ENCODE measurements at places on chromosomes 6 and 20. TPM values are rescaled to one million over a fixed set of nuclear protein-coding genes. Genes with fewer than 3 reads are reported as not detected.

DNA sequence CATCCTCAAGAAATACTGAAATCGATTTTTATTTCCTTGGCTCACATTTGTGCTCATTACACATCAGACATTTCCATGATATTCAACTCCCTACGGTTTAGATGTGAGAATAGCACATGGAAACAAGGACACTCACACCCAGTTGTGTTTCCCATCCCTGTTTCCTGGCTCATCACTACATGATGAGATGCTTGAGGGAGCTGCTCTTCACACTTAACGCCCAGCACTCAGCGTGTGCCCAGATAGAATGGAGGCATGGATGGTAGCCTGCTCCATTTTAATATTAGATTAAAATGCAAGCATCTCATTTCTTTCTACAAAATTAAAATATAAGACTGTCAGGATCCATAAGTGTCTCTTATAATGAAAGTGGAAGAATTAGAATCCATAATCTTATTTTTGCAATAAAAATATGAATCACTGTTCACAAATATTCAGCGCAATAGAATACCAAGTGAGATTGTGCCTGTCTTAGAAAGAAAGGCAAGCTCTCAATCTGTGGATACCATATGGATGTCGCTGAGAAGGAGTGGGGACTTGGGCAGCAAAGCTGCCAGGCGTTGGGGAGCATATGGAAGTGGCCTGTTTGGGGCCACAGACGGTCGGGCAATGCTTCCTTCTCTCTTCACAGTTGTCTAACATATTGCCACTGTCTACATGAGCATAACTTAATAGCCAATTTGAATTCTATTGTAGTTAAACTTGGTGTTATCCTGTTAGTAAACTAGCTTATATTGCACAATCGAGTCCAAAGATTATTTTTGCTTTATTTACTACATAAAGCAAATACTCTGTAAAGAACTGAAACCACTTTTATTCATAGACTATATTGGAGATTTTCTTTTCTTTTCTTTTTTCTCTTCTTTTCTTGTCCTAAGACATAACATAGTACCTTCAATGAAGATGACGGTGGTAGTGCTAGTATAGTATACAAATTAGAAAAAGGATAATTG lies 206.8 kb upstream of the QKI start:
- no peaks in the 10 kb centered on the region for H3K36me3 ChIP-seq
- DNase-seq = no peak
- H3K4me3 ChIP-seq = no peak overlapping the region
- no peaks in the 10 kb centered on the region for H3K4me1 ChIP-seq
- no peak overlapping the region for H3K27ac ChIP-seq
- H3K27me3 ChIP-seq = peaks cover 7% of the 10 kb centered on the region

The ZHX3 gene
- total RNA-seq = 14.8 TPM

DNA sequence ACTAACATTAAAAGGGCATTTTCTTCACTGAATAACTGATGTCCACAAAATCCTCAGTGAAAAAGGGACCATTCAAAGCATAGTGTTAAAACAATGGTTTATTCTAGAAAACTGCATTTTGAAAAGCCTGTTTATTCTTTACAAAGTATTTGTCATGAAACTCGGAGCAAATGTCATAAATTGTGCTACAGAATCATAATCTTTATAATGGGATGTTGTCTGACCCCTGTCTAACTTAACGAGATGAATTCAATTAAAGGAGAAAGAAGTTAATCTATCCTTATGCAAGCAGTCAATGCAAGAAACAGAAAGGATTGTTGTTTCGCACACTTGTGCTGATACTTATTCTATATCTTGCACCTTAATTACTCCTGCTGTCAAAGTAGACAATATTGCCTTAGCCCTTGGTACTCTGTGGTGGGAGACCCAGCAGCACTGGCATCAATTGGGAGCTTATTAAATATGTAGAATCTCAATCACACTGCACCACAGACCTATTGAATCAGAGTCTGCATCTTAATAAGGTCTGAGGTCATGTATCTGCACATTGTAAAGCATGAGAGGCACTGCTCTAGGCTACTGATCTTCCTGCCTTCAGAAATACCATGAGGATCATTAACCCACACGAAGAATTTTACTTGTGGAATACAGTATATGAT lies 708.3 kb downstream of the HDGFL1 start:
- H3K4me1 ChIP-seq = no peaks in the 10 kb centered on the region
- H3K36me3 ChIP-seq = no peaks in the 10 kb centered on the region
- no peak overlapping the region for H3K27ac ChIP-seq
- no peak for DNase-seq
- H3K4me3 ChIP-seq = no peak overlapping the region

The COL9A3 gene
- 1.3 TPM for total RNA-seq

DNA sequence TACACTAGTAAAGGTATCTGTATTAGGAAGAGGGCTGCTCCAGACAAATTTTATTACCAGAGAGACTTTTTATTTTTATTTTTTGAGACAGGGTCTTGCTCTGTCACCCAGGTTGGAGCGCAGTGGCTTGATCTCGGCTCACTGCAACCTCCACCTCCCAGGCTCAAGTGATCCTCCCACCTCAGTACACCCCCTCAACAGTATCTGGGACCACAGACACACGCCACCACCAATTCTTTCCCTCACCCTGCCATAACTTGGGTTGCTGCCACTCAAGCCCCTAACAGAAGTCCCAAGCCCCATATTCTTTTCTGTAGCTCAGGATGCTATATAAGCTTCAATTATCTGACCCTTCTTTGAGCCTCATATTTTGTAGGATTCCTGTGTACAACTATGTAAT lies 6.9 kb downstream of the BCL2L1 start:
- no peak overlapping the region for H3K27ac ChIP-seq
- DNase-seq = no peak
- no peaks in the 10 kb centered on the region for H3K27me3 ChIP-seq
- peaks cover 66% of the 10 kb centered on the region for H3K4me1 ChIP-seq
- peak overlapping the region; percentile 88 for H3K4me3 ChIP-seq

The HLA-DQA1 gene
- 0.49 TPM for total RNA-seq

The LPA gene
- 0.18 TPM for total RNA-seq

- peak; percentile 41 for DNase-seq
- H3K27me3 ChIP-seq = no peaks in the 10 kb centered on the region
- no peak overlapping the region for H3K4me3 ChIP-seq
Observed at GRCh38 chr20:31595654-31596411, 9.3 kb upstream of the ID1 start.

GRCh38 chr20:1505871-1506270 lies 14.7 kb upstream of the SIRPB2 start:
- no peak overlapping the region for H3K4me3 ChIP-seq
- DNase-seq = no peak
- H3K27me3 ChIP-seq = 0 out of 2 replicates have a peak, but pooled peaks cover 6% of the 10 kb centered on the region
- no peak overlapping the region for H3K27ac ChIP-seq
- H3K36me3 ChIP-seq = no peaks in the 10 kb centered on the region

Data from K562 (cell line).